ENCODE measurements at places on chromosomes 11 and 22.

- no peak for DNase-seq
Measured at GRCh38 chr11:102384419-102385079, 37.5 kb downstream of the BIRC2 start.

- no peak for DNase-seq
Measured at GRCh38 chr11:18748766-18749365, 22.9 kb upstream of the IGSF22 start.

GRCh38 chr11:16846305-16846704 lies 107.9 kb downstream of the C11orf58 start:
- no peak for DNase-seq

DNA sequence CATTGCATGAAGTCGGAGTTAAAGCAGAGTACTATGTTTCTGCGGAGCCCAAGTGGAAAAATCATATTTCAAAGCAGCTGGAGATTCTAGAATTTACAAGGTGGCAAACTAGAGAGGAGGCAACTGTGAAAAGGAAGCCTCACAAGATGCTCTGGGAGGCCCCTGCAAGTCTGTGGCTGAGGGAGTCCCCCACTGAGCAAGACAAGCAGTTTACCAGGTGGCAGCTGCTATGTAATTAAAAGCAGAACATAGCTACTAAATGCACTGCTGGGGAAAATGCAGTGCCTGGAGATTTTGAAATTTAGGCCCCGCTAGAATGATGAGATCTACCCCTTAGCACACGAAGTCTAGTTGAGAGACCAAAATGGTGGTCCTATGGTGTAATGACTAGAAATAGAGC lies 728.0 kb downstream of the OPCML start:
- DNase-seq = no peak

GRCh38 chr22:27151407-27151806 lies 494.0 kb downstream of the MIAT start:
- DNase-seq = peak; percentile 20

DNA sequence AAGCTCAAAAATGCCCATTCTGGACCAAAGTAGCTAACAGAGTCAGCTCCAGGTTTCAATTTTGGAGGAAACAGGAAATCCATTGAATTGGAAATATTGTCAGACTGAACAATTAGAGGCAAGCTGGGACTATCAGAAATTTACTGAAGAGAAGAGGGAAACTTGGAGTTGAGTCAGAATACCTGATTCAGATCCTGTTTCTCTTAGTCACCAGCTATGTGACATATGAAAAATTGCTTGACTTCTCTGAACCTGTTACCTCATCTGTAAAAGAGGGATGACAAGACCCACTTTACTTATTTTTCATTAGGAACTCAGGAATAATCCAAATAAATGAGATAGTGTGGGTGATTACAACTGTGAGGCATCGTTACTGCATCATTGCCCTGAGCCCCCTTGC lies 148.9 kb upstream of the CADM1 start:
- no peak for DNase-seq

GRCh38 chr11:299951-300735 lies 817 bp upstream of the IFITM5 start:
- DNase-seq = no peak

All from OCI-LY7 (cell line).